ENCODE measurements at places on chromosomes 13 and 19.

GRCh38 chr13:44884076-44884729, 105.1 kb downstream of the NUFIP1 start:
- DNase-seq: peak; percentile 38

- no peak for DNase-seq
Measured at GRCh38 chr19:7191946-7192691, 102.1 kb downstream of the INSR start.

DNA sequence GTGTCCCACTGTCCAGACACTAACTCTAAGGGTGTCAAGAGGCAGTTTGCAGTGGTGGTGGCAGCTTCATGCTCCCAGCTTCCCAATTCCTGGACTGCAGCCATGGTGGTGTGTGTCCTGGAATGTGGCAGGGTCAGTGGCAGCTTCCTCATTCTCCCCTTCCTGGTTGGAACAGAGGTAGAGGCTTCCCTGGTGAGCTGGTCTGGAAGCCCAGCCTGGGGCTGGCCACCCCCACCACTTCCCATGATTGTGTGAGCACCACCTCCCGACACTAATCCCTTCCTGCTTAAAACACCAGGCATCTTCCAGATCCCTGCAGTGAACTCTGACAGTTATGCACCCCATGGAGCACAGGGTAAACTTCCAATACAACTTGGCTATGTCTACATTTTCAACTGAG, 134.9 kb downstream of the RAP2A start:
- DNase-seq: no peak

DNA sequence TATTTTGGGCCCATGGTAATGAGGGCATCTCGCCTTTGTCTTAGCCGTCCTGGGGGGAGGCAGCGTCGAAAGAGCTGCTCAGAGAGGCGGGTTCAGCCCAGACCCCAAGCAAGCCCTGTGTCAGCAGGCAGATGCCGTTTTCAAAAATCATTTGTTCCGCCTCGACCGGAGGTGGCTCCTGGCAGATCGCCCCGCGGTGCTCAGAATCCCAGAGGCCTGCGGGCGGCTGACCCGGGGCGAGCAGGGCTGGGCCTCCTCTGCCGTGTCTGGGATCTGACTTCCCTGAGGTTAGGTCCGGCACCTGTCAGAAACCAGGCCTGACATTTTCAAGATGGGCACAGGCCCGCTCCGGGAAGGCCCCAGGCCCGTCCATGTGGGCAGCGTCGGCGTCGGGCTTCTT, 36.1 kb downstream of the CRTC1 start:
- no peak for DNase-seq

- DNase-seq: no peak
Measured at GRCh38 chr19:8146877-8147581, 2.4 kb downstream of the FBN3 start.

GRCh38 chr13:75636436-75637180, 478 bp downstream of the LMO7 start:
- DNase-seq: no peak

GRCh38 chr19:13190781-13191540, 40.8 kb downstream of the IER2 start:
- DNase-seq: no peak

Data from AG04449 (cell line).